LHCN-M2 (cell line): ENCODE measurements at places on chromosomes 16 and 17. TPM values are rescaled to one million over a fixed set of nuclear protein-coding genes. Genes with fewer than 3 reads are reported as not detected.

The CCR7 gene
- 0.26 TPM in 1 of 2 replicates, not detected in the other for total RNA-seq

The KRT12 gene
- total RNA-seq: not detected in 2 replicates

The MEOX1 gene
- not detected in 2 replicates for total RNA-seq

The VWA3A gene
- total RNA-seq: not detected in 2 replicates

The ACSM3 gene
- total RNA-seq: 0.77 TPM in 1 of 2 replicates, not detected in the other

The MYH13 gene
- 0.13 and 0.69 TPM in 2 replicates for total RNA-seq

The EVPLL gene
- not detected in 2 replicates for total RNA-seq

The RAD51D gene
- 16.0 and 17.1 TPM in 2 replicates for total RNA-seq

The GSG1L2 gene
- not detected in 2 replicates for total RNA-seq

The MSI2 gene
- total RNA-seq: 120 and 126 TPM in 2 replicates

The ARL17A gene
- 4.4 and 5.8 TPM in 2 replicates for total RNA-seq

The TBC1D3B gene
- 1.4 TPM in 1 of 2 replicates, not detected in the other for total RNA-seq

The ADAP2 gene
- 0.75 TPM in 1 of 2 replicates, not detected in the other for total RNA-seq

The GRAPL gene
- not detected in 2 replicates for total RNA-seq

The METTL26 gene
- 132 and 145 TPM in 2 replicates for total RNA-seq

The FBXW10B gene
- total RNA-seq: 0.83 and 1.1 TPM in 2 replicates

The ACSF3 gene
- 18.3 and 18.9 TPM in 2 replicates for total RNA-seq
